ENCODE measurements at places on chromosomes 1 and 21. TPM values are rescaled to one million over a fixed set of nuclear protein-coding genes. Genes with fewer than 3 reads are reported as not detected.

SYT2 gene
- not detected for total RNA-seq

IL19 gene
- total RNA-seq, result not detected

RGS8 gene
- not detected for total RNA-seq

RAB3B gene
- total RNA-seq, result 5.8 TPM

MMEL1 gene
- total RNA-seq, result 1.5 TPM

GBP6 gene
- not detected for total RNA-seq

KIFAP3 gene
- 18.5 TPM for total RNA-seq

ADORA3 gene
- not detected for total RNA-seq

TRIM46 gene
- total RNA-seq, result 3.5 TPM

CEP85 gene
- 8.8 TPM for total RNA-seq

ANGPTL7 gene
- total RNA-seq, result not detected
